Vagina (tissue), 2 donors: ENCODE measurements at places on chromosomes 13 and 19. TPM values are rescaled to one million over a fixed set of nuclear protein-coding genes. Genes with fewer than 3 reads are reported as not detected.

The CD70 gene
- total RNA-seq, result not detected

The LILRB3 gene
- total RNA-seq, result 20.4 TPM

The IGSF23 gene
- total RNA-seq, result not detected

The FGF14 gene
- total RNA-seq, result 3.4 TPM

The LIM2 gene
- not detected for total RNA-seq

The NLRP7 gene
- not detected for total RNA-seq

The SARS2 gene
- total RNA-seq, result 26.3 TPM

The SLC17A7 gene
- 0.74 TPM for total RNA-seq

The DHPS gene
- 119 TPM for total RNA-seq

The SIGLEC8 gene
- not detected for total RNA-seq

The FGF22 gene
- total RNA-seq, result not detected

The TLE6 gene
- 10.6 TPM for total RNA-seq

The KLK4 gene
- not detected for total RNA-seq

DNA sequence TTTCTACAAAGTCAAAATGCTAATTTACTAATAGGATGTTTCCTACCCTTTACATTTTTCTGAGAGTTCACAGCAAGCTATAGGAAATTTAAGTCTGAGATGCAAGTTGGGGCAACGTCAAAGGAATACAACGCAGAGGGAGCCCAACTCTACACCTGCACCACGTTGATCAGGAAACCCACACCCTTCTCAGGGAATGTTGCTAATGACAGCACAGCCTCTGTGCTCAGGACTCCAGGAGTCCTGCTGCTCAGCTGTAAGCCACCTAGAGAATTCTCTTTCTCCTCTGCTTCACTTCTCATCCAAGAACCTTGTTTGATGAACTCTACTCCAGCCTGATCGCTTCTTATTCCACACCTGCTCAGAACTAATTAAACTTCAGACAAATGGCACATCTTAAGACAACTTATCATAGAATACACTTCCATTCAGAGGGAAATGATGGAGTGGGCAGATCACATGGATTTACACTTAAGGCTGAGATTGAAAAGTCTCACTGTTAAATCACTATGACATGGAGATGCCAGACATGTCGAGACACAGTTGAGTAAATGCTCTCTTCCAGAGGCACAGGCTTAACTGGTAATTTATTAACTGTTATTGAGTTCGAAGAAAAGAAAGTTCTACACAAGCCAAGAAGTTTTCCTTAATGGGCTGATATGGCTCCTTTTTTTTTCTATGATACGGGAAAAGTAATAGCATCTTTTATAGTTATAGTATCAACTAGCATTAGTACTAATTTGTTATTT is 811.6 kb upstream of the ARGLU1 start:
- no peak for DNase-seq

GRCh38 chr19:14023404-14024235 is 4.3 kb upstream of the RLN3 start:
- DNase-seq, result no peak

GRCh38 chr13:72698164-72698563 is 29.3 kb downstream of the MZT1 start:
- DNase-seq, result no peak

- DNase-seq, result no peak
Observed at GRCh38 chr13:56351041-56351440, 789.7 kb upstream of the PRR20A start.

GRCh38 chr13:99342723-99343315 is 35.6 kb upstream of the GPR183 start:
- no peak for DNase-seq

DNA sequence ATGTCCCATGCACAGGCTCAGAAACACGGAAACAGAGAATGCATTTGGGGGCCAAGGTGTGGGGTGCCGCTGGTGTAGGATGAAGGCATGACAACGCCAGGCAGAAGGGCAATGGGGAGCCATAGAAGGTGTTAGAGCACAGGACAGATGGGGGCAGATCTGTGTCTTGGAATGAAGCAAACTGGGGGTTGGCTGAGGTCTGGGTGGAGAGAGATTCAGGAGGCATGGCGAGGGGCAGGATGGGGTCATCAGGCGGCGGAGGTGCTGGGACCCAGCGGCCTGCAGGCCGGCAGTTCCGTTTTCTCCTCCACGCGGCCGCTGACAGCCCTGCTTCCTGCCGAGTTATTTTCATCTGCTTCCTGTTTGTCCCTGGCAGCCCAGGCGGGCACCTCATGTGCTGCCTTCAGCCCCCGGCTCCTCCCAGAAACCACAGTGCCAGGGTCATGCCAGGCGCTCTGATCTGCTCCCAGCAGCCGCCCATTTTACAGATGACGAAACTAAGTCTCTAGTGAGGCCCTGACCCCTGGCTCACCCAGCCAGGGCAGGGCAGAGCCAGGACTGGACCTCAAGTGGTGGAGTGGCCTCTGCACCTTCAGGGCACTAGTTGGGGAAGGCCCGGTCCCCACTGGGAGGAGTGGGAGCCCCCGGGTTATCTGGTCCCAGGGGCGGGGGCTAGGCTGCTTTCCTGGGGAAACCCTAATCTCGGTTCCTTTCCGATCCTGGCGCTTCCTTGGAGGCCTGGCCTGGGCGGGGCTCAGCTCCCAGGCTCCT is 2.2 kb downstream of the ARHGAP45 start:
- no peak for DNase-seq

DNA sequence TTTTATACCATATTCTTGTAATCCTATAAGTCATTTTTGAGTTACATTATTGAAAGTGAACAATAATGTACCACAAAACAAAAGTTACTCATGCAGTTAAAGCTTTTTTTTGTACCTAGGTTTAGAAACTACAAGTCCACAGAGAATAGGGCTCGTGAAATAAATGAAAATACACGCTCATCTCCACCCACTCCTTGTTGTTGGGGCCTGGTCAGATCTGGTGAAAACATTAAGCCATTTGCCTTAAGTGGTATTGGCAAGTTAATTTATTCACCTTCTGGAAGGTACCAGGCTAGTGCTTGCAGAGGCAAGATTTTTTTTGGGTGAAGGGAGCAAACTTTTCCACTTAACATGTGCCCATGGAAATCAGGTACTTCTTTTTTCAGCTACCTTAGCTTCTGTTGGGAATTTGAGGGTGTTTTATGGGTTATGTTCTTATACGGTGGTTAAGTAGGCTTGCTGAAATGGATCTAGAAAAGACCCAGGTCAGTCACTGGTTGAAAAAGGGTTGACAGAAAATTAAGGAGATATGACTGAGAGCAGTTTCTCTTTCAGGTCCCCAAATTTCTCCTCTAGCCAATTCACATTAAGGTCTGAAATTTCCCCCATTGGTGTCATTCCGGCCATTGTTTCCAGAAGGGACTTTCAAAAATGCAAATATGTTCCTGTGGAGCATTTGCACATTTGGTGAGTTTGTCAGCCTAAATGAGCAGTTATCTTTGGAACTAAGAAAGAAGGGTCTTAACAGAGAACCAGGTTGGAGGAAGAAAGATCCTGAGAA is 143.3 kb downstream of the KCNRG start:
- DNase-seq, result no peak

DNA sequence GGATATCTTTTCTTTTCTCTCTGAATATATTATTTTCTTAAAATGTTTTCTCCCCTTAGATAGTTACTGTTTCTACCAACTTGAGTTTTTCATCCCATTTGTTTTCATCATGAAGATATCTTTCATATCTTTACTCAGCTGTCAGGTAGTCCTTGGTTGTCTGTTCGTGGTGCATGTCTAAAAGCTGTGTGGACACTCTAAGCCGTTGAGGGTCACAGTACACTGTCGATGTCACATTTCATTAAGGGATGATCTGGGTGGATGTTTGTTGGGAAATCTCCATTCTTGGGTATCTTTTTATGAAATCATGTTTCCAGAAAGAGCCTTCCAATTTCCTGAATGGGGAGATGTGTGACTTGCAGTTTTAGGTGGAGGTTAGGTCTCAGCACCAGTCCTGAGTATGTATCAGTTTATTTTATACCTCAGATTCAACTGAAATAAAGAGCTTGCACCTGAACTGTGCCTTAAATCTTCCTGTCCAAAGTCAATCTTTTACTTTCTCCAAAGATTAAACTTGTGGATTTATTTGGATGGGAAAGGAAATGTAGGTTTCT is 23.2 kb downstream of the ZMYM2 start:
- DNase-seq, result no peak

- DNase-seq, result no peak
Observed at GRCh38 chr13:62087124-62087523, 671.5 kb upstream of the PCDH20 start.

DNA sequence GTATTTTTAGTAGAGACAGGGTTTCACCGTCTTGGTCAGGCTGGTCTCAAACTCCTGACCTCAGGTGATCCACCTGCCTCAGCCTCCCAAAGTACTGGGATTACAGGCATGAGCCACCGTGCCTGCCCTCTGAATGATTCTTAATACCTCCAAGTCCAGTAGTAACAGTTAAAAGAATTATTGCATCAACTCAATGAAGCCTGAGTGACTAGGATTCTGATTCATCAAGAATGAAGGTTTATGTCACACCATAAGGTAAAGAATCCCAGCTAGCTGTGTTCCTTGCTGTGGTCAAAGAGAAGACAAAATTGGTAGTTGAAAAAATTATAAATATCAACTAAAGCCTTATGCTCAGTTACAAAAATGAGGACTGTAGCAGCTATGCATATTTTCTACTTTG is 81.2 kb upstream of the ABCC4 start:
- DNase-seq, result no peak

DNA sequence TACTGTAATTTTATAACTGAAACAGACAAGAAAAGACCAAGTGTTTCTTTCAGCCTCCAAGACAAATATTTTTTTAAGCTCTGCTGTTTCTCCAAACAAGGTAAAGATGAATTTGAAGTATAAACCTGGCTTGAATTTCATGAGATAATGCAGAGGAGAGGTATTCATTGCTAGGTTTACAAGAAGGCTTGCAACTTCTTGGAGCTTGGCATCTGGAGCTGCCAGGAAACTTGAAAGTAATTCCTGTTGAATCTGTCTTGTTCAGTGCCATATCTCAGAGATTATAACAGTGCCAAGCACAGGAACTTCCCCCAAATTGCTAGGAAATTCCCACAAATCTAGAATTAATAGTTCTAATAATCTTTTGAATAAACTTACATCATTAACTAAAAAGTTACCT is 70.9 kb downstream of the CDK8 start:
- no peak for DNase-seq

DNA sequence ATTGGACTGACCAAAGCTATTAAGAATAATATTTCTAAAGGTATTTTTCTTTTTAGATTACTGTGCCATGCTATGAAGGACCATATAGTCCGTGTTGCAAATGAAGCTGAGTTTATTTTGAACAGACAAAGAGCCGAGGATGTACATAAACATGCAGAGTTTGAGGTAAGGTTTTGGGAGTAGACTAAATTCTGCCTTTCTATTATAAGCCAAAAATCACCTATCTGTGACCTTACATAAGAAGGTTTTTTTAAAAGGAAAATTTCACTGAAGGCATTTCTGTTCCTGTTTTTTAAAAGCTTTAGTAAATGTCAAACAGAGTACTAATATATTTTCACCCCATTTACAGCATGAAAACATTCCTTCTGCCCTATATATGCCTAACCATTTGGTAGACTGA is 127.4 kb downstream of the MAB21L1 start:
- no peak for DNase-seq

GRCh38 chr19:35533822-35534392 is 651 bp downstream of the GAPDHS start:
- no peak for DNase-seq

DNA sequence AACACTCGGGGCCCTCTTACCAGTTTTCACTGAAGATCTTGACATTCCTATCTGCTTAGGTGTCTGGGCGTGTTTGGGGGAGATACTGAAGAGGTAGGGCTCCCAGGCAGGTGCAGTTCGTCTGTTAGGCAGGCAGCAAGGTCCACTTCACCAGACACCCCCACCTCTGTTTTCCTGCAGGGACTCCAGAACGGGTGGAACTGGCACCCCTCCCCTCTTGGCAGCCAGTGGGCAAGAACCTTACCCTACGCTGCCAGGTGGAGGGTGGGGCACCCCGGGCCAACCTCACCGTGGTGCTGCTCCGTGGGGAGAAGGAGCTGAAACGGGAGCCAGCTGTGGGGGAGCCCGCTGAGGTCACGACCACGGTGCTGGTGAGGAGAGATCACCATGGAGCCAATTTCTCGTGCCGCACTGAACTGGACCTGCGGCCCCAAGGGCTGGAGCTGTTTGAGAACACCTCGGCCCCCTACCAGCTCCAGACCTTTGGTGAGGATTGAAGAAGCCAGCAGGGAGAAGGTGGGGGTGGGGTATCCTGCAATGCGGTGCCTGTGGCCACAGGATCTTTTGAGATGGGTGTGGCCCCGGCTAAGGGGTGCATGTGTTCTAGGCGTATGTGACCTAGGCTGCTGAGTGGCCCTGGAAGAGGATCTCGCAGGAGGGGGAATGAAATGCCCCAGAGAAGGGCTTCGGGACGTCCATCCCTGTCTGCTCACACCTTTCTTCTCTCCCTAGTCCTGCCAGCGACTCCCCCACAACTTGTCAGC is 3.3 kb upstream of the ICAM4 start:
- no peak for DNase-seq

- no peak for DNase-seq
Observed at GRCh38 chr19:32902448-32902847, 32.9 kb upstream of the SLC7A9 start.

- no peak for DNase-seq
Observed at GRCh38 chr13:25085125-25085742, 10.7 kb upstream of the PABPC3 start.

- no peak for DNase-seq
Observed at GRCh38 chr13:32010136-32010535, 21.4 kb upstream of the FRY start.

DNA sequence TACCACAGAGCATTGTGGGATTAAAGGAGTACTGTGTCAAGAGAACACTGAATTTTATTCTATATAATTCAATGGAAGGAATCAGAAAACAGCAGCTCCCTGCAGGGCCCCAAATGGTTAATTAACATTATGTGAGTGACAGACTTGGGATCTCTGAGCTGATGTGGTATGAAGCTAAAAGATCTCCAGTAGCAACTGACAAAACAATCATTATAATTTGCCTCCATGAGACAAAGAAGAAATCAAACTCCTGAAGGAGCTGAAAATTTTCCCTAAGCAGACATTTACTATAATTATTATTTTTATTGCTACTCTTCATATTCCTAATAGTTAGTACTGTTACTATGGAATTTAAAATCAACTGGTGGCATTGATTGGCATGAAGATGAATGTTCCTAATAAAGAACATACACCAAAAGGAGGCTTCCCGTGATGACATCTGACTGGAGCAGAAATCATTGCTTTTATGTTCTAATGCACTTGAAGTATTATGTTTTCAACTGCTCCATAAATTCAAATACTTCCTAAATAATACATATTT is 28.8 kb upstream of the RFC3 start:
- no peak for DNase-seq

GRCh38 chr19:10706990-10707389 is 5.8 kb downstream of the QTRT1 start:
- no peak for DNase-seq

GRCh38 chr13:51821606-51822005 is 17.6 kb upstream of the DHRS12 start:
- DNase-seq, result no peak

GRCh38 chr19:44856421-44857083 is 10.5 kb downstream of the NECTIN2 start:
- no peak for DNase-seq

GRCh38 chr19:13849991-13850909 is 26.7 kb upstream of the NANOS3 start:
- no peak for DNase-seq

- DNase-seq, result no peak
Observed at GRCh38 chr13:109383683-109384082, 402.7 kb downstream of the IRS2 start.

GRCh38 chr13:93260591-93260990 is 34.0 kb downstream of the GPC6 start:
- DNase-seq, result no peak

- no peak for DNase-seq
Observed at GRCh38 chr13:23699271-23699670, 129.1 kb downstream of the TNFRSF19 start.

- no peak for DNase-seq
Observed at GRCh38 chr13:80550971-80551441, 210.1 kb upstream of the SPRY2 start.
